HS-5 (cell line): ENCODE measurements at places on chromosomes 5 and 9.
A peak's percentile ranks its signal among the peaks of the same experiment; 100 is the strongest.

GRCh38 chr5:67732921-67733320 is 482.6 kb upstream of the PIK3R1 start:
- DNase-seq, result no peak

GRCh38 chr5:17374973-17375742 is 122.9 kb upstream of the TAF11L2 start:
- DNase-seq, result no peak

DNA sequence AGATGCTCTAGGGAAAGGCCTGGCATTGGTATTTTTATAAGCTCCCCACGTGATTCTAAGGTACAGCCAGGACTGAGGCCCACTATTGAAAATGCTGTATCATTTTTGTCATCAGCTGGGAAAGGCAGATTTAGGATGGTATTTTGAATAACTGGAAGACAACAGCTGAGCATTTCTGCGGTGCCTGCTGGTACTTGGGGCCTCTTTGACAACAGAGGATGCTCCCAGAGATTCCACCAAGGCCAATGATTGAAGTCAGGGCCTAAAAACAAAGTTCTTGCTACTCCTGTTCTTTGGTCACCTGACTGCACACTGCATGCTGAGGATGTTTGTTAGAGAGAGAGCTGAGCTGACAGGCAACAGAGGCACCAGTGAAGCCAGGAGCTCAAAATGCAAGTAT is 8.1 kb downstream of the FBLL1 start:
- no peak for DNase-seq

DNA sequence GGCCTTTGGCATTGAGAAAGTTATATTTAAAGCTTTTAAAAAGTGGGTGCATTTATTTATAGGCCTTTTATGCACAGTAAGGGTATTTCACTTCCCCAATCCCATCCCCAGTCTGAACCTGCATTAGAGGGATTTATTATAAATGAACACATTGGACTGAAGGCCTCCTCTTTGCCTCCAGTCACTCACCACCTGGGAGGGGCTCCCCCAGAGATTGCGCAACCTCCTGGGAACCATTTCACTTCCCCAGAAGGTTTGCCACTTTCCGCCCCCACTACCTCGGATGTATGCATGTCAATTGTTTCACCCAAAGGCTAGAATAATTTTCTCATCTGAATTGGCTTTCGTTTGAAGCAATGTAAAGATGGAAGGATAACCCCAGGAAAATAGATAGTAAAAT is 29.8 kb upstream of the VCAN start:
- DNase-seq, result no peak

GRCh38 chr9:72794946-72795345 is 157.9 kb downstream of the ALDH1A1 start:
- DNase-seq, result peak; percentile 14

DNA sequence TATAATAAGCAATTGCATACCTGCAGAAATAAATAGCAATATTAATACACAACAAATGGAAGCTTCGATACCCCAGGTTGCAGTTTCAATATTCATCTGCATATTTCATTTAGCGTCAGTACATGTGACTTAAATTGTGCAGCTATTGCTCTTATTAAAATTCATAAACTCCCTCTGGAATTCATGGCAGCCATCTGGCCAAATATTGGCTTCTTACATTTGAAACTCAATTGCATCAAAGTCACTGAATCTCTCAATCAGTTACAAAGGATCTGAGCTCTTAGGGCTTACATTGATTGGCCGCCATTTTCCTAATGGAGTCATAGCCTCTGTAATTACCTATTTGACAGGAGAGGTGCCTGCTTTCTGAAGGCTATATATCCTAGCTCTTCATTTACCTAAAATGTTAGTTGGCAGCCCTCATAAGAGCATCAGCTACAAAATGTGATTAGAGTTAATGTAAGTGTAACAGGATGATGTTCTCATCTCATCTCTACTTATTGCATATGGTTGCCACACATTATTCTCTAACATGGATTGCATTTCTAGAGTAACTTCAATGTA is 453.5 kb downstream of the CAAP1 start:
- no peak for DNase-seq

- no peak for DNase-seq
Measured at GRCh38 chr9:135516132-135516860, 4.9 kb upstream of the LCN1 start.

GRCh38 chr5:111739416-111739815 is 17.6 kb downstream of the NREP start:
- DNase-seq, result no peak

DNA sequence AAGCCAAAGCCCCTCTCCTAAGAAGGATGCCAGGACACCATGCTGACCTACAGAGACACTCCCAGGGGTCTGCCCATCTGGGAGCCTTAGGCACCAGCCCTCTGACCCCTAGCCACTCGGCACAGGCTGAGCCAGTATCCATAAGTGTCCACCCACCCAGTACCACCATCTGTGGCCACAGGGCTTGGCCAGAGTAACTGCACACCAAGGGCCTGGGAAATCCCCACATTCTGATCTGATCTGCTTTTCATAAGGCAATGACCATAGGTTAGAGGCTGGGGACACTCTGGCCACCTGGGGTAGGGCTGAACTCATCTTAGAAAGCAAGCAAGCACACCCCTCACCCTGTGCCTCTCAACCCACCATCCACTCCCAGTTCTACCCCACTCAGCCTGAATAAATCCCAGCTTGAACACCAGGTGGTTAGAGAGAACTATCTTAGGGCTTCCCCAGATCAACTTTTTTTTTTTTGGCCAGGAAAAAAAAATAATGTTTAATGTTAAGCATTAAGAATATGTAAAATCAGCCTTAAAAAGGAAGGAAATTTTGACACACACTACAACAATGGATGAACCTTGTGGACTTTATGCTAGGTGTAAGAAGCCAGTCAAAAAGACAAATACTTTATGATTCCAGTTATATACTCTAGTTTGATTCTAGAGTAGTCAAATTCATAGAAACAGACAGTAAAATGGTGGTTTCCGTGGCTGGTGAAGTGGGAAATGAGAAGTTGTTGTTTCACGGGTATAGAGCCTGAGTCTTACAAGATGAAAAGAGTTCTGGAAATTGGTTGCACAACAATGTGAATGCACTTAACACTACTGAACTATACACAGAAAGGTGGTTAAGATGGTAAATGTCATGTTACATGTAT is 6.2 kb downstream of the GNPDA1 start:
- no peak for DNase-seq
